ENCODE measurements at places on chromosomes 2 and 18.

DNA sequence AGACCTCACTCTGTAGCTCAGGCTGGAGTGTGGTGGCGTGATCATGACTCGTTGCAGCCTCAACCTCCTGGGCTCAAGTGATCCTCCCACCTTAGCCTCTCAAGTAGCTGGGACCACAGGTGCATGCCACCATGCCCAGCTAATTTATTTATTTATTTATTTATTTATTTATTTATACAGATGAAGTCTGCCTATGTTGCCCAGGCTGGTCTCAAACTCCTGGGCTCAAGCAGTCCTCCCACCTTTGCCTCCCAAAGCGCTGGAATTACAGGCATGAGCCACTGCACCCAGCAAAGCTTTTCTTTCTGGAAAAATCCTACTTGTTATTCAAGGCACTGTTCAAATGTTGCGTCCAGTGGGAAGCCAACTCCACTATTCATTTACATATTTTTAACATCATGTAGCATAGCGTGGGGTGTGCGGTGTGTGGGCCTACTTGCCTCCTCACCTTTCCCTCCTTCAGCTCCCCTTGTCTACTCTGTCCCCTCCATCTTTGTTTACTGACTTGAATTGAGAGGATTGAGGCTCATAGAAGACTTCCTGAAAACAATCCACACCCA lies 6.8 kb upstream of the RHOB start:
- DNase-seq = no peak

- DNase-seq = no peak
These were observed 173.1 kb downstream of the RNF152 start for GRCh38 chr18:61719671-61720070.

DNA sequence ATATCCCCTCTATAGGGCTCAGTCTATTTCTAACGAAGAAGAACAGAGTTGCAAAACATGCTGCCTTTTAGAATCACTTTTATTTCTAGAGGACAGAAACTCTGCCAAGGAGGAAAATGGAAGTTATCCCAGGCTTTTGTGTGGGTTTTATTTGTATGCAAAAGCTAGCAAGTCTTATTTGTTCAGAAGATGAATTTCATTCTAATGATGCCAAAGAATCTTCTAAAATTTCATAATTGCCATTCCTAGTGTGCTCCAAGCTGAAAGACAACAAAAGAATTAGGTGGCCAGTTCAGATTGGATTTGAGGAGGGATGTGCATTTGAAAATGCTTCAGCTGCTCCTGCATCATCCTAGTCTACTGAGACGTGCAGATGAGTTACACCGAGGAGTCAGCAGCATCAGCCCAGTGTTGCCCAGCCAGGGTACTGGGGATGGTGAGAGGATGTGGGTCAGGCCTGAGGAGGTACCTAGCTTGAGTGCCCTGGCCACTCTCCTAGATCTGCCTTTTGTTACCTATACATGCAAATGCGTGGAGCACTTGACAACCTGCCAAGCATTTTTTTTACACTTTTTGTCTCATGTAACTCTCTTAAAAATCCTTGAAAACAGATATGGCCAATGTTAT lies 80.1 kb downstream of the KCNS3 start:
- DNase-seq = no peak

GRCh38 chr18:9082711-9083510 lies 19.6 kb upstream of the NDUFV2 start:
- DNase-seq = no peak

DNA sequence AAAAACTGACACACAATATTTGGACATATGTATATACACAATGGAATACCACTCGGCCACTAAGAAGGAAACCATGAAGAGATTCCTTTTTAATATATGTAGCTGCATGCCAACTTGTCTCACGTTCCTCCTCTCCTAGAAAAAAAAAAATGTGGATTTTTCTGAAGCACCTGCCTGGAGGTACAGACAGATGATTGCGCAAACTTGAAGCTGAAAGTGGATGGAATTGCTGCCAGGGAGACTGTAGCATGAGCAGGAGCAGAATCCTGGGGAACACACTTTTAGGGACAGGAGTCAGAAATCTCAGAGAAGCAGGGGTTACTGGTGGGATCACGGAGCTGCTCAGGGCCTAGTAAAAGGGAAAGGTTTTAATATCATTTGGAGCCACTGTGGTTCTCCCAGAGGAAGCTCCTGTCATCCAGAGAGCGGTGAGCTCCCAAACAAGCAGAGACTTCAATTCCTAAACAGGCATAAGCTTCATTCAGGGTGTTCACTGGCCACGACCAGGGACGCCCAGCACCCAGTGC lies 640 bp upstream of the SPR start:
- no peak for DNase-seq

DNA sequence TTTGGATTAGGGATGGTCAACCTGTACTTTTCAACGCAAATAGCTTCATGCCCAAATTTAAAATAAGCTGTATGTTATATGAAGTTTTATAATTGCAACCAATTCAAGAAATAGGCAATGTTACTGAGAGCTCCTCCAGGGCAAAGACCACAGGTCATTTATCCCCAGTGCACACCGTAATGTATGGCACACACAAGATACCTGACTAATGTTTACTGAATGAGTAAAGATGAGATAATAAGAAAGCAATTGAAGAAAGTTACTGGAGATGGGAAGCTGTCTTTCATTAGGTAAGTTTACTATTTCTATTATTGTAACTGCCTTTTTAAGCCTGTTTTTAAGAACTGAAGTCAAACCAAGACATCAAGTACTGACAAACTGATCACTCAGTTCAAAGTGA lies 184.5 kb upstream of the VRK2 start:
- no peak for DNase-seq

GRCh38 chr2:31140151-31140550 lies 1.9 kb upstream of the GALNT14 start:
- DNase-seq = no peak

DNA sequence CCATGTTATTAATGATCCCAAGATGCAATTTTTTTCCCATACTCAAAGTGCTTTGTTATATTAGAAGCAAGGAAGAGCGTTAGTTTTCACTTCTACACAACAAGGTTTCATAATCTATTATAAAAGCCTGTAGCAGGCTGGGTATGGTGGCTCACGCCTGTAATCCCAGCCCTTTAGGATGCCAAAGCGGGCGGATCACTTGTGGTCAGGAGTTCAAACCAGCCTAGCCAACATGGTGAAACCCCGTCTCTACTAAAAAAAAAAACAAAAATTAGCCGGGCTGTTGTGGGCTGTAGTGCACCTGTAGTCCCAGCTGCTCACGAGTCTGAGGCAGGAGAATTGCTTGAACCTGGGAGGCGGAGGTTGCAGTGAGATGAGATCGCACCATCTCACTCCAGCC lies 19.0 kb upstream of the SERPINB2 start:
- DNase-seq = no peak

DNA sequence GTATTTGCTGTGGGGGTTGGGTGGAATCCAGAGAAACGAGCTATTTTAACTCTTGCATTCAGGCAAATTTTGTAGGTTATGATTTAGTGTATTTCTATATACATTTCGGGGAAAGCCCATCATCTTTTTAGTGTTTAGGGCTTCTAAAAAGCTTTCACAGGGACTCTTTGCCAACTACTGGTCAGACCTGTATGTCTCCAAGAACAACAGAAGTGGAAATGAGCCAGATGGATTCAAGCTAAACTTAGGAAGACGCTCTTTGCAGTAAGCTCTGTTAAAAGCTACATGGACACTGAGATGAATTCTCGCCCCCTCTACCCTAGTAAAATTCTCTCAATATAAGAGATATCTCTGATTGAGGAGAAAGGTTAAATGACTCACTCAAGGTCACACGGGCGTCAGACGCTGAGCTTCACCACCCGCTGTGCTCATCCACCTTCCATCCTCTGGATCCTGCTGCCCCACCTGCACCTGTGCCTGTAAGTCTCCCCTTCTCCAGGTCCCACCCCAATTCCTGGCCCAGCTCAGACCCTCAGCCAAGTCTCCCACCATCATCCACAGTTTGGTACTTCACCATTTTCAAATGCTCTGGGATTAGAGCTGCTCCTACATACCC lies 85.6 kb downstream of the MARCHF4 start:
- no peak for DNase-seq

- no peak for DNase-seq
These were observed 278.6 kb downstream of the SLC8A1 start for GRCh38 chr2:40173276-40173675.

GRCh38 chr2:214706986-214707385 lies 102.5 kb downstream of the BARD1 start:
- DNase-seq = peak; percentile 15

DNA sequence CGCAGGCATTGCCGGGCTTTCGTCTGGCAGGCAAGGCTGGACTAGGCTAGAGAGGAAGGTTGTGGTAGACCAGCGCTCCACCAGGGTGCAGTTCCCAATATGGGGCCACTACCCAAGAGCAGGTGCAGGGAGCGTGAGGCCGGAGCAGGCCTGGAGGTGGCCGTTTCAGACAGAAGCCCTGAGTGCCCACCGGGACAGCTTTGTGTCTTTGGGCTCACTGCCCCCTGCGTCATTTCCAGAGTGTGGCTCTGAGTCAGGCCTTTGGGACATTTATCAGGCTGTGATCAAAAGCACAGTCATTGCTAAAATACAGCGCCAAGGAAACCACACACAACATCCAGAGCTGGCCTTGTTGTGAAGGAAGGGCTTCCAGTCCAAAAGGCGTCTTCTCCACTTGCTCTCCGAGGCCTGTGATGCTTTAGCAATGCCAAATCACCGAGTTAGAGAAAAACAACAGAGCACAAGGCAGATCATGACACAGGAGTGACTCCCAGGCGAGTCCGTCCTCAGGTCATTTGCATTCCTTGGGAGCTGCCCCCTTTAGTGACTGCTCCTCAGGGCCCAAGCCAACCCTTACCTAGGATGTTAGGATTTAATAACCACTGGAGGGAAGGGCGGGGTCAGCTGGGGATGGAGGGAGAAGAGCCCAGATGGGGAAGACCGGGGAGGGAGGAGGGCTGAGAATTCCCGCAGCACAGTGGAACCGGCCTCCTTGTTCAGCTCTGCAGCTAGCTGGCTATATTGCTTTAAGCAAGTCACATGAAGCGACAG lies 42.3 kb downstream of the RFX8 start:
- DNase-seq = peak; percentile 60

- no peak for DNase-seq
These were observed 24.0 kb downstream of the WIPF1 start for GRCh38 chr2:174573621-174574081.

GRCh38 chr2:179442206-179442605 lies 177.6 kb upstream of the SESTD1 start:
- no peak for DNase-seq

- DNase-seq = no peak
These were observed 31.6 kb downstream of the INSIG2 start for GRCh38 chr2:118119761-118120400.

DNA sequence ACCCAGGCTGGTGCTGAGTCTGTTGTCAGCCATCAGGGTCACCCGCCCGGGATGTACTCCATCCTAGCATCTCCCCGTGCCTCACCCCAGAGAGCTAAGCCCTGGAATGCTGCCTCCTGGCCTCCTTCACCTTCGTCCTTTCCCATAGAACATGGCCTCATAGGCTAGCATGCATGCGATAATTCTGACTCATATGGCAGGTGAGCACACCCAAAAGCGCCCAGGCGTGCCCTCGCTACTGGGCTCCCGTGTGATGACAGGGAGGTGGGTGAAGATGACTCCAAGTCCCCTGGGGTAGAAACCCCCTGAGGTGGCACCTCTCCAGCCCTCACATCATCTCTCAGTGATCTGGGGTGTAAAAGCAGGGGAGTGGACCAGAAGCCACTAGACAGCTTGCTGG lies 7.3 kb downstream of the SPR start:
- no peak for DNase-seq

DNA sequence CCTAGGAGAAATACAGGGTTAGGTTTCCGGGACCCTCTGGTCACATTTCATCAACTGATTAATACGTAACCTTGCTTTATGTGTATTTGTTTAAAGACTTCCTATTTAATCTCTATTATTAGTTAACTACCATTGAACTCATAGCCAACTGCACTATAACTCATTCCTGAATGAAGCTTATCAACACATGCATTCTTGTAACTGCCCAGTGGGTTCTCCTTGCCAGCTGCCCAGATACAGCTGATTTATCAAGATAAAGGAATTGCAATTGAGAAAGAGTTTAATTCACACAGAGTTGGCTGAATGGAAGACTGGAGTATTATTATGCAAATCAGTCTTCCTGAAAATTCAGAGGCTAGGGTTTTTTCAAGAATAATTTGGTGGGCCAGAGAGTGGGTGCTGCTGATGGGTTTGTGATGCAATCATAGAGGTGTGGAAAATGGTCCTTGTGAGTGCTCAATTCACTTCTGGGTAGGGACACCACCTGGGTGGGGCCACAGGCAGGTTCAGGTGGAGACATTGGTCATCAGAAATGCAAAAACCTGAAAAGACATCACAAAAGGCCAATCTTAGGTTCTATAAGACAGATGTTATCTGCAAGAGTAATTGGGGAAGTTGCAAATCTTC lies 21.1 kb upstream of the NOSTRIN start:
- DNase-seq = no peak

GRCh38 chr2:83186105-83186760 lies 1272.8 kb downstream of the SUCLG1 start:
- no peak for DNase-seq

- DNase-seq = no peak
These were observed 262.0 kb downstream of the HAUS1 start for GRCh38 chr18:46366201-46366600.

GRCh38 chr2:174078275-174078674 lies 113.1 kb upstream of the SP3 start:
- DNase-seq = no peak

DNA sequence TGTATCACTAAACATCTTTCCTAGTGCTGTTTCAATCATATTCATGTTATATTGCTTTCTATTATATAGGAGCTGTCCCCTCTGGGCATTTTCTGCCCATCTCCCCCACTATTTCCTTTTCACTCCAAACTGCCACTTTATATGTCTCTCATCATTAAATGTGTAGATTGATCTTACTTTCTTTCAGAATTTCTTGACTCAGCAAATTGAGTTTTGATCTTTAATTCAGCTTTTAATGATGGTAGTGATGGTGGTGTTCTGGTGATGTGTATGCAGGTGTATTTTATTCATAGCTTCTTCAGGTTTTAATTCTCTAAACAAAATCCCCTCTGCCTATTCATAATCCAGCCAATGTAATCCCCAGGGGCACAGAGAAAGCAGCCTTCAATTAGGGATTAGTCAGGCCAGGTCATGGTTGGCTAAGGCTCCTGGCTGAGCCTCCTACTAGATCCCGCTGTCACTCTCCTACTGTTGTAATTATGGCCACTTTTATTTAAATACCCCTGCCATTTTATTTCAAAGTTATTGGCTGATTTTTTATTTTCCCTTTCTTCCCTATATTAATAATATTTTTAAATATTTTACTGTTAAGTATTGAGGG lies 325.4 kb downstream of the SPAG16 start:
- no peak for DNase-seq

Data from ELF-1 (cell line).